LoVo (cell line): ENCODE measurements at places on chromosomes 5 and 9.

- no peak for DNase-seq
These were observed 190.5 kb downstream of the PIK3R1 start for GRCh38 chr5:68405784-68406743.

GRCh38 chr5:6837095-6837494 is 123.9 kb downstream of the TENT4A start:
- DNase-seq = no peak

GRCh38 chr9:35658137-35658967 is at the start of gene CCDC107:
Gene CCDC107 (plus strand): TSS chr9:35658292. CDS start chr9:35658380, 88 bp downstream.
- DNase-seq = peak; percentile 87

DNA sequence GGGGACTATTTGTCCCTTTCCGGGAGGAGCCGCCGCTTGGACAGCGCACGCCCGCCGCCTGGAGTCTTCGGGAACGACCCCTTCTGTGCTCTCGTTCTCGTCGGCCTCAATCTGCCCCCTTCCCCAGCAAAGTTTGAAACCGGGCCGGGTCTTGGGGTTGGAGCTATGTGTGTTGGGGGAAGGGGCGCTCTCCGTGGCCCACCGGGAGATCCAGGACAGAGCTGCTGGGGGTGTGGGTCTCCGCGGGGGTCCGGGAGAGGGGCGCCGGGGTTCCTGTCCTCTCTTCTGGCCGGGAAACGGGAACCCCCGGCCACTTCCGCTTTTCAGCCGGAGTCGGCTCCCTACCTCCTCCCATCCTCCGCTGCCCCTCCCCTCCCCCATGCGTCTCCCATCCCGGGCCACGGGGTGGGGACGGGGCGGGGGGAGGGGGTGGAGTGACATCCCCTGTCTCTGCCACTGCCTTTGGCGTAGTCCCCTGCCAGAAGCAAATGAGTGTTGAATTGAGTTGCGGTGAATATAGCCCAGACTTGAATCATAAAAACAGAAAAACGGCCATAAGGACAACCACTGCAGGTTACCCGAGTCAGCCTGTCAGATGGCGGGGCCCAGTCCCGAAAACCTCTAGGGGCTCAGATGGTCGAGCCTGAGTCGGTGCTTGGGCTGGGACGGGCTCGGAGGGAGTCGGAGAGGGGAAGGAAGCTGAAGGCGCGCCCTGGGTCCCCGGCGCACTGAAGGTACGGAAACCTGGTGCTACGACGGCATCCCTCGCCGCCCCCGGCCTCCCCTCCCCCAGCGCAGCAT is 1.1 kb downstream of the CPLX2 start:
- no peak for DNase-seq

- DNase-seq = no peak
These were observed 182.2 kb downstream of the TRIO start for GRCh38 chr5:14325369-14325768.

DNA sequence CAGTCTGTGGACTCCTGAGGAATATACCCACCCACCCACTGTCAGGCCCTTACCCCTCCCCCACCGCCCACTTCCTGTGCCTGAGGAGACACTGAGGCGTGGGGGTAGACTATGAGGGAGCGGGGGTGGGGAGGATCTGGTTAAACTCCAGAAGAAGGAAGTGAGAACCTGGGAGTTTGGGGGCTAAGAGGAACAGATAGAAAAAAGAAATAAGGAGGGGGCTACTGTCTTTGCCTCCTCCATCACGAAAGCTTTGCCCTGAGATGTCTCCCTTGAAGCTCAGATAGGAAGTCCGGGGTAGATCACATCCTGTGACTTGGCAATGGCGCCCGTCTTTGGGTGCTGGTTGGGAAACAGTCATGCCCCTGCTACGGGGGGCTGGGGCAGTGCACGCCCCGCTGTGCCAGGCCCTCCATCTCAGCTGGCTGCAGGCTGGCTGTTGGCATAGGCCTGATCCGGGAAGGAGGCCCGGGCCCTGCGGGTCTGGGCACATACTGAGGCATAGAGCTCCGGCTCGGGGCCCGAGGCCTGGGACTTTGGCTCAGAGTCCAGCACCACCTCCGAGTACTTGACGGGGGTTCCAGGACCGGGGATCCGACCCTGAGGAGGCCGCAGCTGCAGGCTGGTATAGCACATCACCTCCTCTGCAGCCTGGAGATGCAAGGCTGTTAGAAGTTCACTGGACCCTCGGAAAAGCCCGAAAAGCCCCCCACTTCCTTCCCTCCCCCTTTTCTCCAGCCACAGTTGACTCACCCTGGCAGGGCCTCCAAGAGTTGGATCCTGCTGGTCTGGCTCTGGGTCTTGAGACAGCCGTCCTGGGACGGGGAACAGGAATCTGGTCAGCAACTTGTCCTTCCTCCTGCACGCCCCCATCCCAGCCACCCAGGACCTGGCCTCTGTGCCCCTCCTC is 1.0 kb downstream of the SIT1 start:
- DNase-seq = no peak

DNA sequence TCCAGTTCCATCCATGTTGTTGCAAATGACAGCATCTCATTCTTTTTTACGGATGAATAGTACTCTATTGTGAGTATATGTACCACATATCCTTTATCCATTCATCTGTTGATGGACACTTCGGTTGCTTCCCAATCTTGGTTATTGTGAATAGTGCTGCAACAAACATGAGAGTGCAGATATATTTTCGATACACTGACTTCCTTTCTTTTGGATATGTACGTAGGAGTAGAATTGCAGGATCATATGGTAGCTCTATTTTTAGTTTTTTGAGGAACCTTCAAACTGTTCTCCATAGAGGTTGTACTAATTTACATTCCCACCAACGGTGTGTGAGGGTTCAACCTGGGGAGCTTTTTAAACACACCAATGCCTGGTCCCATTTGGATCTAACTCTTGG is 22.3 kb downstream of the GALNT12 start:
- no peak for DNase-seq

DNA sequence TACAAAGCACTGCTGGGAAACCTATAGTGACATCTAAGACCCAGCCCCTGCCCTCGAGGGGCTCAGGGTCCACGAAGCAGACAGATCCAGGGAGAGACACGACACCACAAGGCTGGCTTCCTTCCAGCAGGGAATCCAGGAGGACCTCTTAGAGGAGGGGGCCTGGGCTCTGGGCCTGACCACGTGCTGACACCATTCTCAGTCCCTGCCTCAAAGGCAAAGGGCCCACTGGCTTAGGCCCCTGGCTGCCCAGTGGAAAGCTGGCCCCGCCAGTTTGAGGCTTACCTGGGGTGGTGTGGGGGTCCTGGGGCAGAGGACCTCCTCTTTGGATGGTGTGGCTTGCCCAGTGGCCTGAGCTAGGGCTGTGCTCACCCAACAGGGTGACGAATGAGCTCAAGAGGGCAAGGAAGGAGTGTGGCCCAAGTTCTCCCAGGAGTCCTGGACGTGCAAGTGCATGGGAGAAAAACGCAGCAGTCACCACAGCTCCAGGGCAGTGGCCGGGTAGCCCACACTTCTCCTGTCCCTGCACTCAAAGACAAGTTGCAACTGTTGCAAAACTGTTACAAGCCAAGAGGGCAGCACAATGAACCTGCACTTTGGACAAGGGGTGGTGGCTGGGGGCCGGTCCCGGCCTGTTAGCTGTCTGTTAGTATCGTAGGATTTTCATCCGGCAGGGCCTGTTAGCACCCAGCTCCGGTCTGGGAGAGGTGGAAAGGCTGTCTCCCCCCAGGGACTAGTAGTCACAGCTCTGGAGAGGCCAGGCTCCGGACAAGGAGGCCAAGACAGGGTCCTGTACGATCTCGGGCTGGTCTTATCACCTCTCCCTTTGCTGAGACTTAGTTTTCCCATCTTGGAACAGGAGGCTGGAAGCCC is 1.5 kb upstream of the SARDH start:
- no peak for DNase-seq

DNA sequence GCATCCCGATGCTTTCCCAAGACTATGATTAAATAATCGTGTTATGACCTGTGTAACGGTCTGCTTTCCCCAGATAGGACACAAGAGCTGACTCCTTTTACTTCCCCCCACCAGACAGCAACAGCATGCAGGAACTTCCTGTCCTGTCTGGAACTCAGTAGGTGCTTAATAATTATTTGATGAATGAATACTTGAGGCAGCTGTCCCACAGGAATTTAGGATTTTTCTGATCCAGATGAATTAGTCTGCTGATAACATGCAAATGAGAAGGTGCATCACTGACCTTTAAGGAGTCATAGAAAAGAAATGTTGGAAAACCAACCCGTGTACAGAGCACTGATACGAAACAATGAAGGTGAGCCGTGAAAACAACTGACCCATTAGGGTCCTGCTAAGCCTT is 12.2 kb downstream of the RNF130 start:
- DNase-seq = no peak

DNA sequence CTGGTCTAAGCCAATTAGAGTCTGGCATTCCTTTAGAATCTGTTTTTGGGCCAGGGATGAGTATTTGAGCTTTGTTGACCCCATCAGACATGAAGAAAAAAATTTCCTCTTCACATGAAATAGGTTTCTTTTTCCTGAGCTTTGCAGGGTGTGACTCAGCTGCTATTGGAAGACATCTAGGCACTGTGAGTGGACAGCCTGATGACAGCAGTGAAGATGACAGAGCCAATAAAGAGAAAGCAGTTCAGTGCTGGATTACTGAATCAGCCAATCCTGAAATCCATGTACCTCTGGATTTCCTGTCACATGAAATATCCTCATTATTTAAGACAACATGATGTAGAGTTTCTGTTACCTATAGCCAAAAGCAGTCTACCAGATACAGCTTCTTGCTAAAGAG is 51.3 kb upstream of the GRIA1 start:
- no peak for DNase-seq

DNA sequence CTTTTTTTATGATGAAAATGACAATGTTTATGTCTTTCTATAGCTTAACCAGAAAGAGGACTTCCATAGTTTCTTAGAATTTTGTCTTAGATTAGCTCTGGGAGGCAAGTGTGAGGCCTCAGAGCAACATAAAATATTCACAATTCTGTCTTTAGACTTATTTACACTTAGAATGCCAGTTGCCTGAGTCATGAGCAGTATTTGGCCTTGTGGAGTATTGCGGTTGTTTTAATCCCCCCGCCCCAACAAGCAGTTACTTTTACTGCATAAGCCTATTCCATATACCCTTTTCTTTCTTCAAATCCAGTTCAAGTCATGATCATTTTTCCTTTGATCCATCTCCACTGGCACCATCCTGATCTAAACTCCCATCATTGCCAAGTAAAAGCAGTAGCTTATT is 198.0 kb upstream of the EGFLAM start:
- DNase-seq = no peak

- DNase-seq = no peak
These were observed 50.9 kb upstream of the TUT7 start for GRCh38 chr9:86405086-86405491.

DNA sequence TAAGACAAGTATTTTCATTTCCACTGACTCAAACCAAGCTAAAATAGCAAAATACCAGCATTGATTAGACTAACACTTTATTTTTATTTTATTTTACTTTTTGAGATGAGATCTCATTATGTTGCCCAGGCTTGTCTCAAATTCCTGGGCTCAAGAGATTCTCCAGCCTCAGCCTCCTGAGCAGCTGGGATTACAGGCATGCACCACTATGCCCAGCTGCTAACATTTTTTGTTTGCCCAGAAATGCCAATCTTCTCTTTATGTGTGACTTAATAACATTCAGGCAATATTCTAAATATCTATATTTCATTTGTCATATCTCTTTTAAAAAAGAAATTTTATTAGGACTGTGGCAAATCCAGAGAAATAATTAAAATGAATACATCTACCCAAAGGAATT is 55.0 kb downstream of the OXCT1 start:
- no peak for DNase-seq

DNA sequence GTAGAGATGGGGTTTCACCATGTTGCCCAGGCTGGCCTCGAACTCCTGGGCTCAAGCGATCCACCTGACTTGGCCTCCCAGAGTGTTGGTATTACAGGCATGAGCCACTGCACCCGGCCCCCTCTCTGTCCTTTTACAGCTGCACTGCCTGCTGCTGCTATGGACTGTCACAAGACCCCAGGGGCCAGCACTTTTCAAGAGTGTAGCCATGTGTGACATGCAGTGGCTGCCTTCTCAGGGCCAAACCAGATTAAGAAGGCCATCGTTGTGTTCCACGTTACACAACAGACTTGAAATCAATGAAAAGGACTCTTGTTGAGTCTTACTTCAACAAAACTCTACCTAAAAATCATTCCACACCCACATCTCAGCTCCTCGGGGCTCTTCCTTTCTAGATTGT is 78.9 kb upstream of the ICE1 start:
- DNase-seq = no peak

GRCh38 chr5:101260857-101261256 is 357.8 kb upstream of the ST8SIA4 start:
- peak; percentile 70 for DNase-seq

DNA sequence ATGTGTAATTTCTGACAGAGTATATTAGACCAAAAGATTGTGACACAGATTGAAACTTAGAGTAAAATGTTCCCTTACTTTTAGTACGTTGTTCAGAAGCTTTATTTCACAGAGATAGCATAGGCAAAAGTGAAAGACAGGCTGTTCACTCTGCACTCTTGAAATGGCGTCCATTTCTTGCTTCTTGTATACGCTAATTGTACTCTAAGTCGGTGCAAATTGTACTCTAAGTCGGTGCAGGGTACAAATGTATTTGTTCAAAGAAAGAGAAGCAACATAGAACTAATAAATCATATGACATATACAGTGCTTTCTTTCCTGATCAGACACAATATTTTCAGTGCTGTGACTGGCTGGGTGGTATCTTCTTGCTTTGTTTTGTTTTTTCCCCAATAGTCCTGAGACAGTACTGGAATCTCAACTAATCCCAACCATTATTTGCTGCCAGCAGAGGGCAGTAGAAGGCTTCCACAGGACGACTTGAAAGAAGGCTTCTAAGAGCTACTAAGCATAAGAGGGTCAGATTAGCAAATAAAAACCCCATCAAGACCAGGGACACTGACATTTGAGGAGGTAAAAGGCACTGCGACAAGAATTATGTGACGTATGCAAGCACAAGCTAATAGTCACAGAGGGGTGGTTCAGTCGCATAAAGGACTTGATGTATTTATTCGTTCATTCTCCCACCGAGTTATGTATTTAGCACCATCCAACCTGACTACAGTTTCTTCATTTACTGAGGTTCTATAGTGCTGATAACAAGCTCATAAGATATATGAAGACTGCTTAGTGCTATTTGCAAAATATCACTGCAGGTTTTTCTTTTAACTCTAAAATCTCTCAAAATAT is 831.8 kb downstream of the TAF11L14 start:
- DNase-seq = peak; percentile 79

DNA sequence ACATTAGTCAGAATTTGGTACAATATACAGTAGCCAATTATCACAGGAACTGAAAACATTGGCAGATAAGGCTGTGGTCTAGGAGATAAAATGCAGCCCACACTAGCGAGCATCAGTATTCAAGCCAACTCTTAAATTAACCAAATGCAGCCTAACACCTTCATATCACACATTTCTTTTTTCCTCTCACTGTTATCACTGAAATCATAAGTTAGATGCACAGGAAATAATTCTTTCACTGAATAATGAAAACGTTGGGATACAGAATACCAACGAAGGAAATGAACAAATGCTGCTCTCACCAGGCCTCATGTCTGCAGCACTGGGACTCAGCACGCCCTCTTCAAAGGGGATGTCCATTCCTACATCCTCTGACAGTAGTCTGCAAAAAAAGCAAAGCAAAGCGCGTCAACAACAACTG is 109.1 kb upstream of the PCA3 start:
- DNase-seq = no peak

GRCh38 chr9:31394015-31394473 is 990.4 kb upstream of the ACO1 start:
- DNase-seq = no peak

- no peak for DNase-seq
These were observed 26.9 kb downstream of the ADGRV1 start for GRCh38 chr5:90585337-90585986.

- no peak for DNase-seq
These were observed 162.5 kb downstream of the PAX5 start for GRCh38 chr9:36871606-36872005.
